T-helper 17 cell (primary cell): ENCODE measurements at places on chromosomes 2 and 18.

GRCh38 chr2:231167745-231168459, 30.5 kb upstream of the ARMC9 start:
- no peak for DNase-seq

GRCh38 chr2:239288951-239289511, 111.8 kb downstream of the HDAC4 start:
- no peak for DNase-seq

DNA sequence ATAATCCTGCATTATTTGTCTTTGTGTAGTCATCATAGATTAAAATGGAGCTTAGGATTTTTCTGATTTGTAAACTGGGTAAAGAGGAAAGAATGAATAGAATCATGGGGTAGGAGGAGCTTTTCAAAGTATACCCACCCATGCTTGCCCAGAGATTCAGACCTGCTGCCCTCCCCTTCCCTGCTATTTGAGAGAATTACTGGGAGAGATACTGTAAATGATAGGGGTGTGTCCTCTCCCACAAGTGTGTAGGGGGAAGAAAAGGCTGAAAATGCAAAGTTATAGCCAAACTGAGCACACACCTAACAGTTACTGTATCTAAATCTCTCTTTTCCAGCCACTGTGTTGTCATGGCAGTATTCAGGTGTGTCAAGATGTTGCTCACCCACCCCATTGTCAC, 21.5 kb upstream of the DYNC2LI1 start:
- DNase-seq = no peak

GRCh38 chr2:54348646-54349045, 92.6 kb upstream of the TSPYL6 start:
- DNase-seq = no peak

DNA sequence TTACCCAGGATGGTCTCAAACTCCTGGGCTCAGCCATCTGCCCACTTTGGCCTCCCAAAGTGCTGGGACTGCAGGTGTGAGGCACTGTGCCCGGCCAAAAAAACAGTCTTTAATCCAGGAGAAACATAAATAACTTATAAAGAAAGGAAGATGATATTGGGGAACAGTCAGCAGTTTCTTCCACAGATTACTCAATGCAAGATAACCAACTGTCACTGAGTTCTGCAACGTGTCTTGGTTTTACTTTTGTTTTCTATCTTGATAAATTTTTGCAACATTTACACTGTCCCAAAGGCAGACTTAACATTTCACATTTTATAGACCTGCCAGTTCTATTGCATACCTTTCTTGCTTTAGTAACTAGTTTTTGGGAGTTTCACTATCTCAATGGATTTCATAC, 71.1 kb downstream of the ANKRD44 start:
- no peak for DNase-seq

DNA sequence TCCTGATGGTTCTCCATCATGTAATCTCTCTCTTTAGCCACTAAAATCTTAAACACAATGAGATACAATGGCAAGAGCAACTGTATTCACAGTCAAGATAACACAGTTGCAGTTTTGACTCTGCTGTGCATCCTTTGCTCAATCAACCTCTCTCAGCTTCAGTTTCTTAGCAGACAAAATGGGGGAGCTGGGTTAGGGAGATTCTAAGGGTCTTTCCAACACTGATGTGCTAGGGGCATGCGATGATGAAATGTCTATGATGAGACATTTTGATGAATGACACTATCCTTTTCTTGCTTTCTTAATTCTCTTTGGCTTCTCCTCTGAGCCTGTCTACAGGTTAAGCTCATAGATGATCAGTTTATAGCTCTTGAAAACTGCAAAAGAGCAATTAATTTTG, 1.1 kb downstream of the SERPINB10 start:
- no peak for DNase-seq

- DNase-seq = no peak
These were observed 43.9 kb upstream of the NEMP2 start for GRCh38 chr2:190578158-190579057.

GRCh38 chr2:28620801-28621171, 124.9 kb downstream of the PLB1 start:
- DNase-seq = no peak

- DNase-seq = no peak
These were observed 124.7 kb upstream of the SERPINE2 start for GRCh38 chr2:224163566-224164307.

DNA sequence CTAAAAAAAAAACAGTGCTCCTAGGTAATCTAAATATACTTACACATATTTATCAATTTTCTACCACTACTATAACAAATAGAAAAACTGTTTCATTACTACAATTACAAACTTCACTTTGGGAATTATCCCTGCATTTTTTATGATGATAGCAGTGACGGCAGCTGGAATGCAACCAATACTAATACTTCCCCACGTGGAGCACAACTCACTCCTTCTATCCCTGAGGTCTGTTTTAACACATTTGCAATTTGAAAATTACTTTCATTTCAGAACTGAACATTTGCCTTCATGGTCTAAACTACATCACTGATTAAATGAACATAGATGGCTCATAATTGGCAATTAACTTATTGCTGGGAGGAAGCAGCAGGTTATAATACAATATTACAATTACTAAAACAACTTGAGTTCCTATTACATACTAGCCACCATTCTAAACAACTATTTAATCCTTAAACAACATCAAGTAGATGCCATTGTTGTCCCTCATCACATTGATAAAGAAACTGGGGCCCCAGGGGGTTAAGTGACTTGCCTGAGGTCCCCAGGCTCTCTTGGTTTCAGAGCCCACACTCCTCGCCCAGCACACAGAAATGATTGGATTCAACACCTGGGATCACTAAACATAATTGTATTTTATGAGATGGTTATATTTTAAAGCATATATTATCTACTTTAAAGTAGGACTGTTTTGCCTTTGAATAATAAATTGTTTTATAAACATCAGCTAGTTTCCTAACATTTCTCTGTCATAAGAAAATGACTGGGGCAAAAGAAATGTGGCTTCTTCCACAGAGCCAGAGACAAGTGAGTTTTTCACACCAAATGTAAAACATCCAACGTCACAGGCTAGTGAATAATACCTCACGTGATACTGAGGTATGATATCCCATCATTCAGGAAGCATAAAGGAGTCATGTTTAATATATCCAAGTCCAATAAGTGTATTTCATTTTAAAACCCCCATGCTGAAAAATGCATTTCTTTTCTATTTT, 6.2 kb downstream of the COLEC12 start:
- DNase-seq = no peak

GRCh38 chr2:46562451-46562840, 83.1 kb downstream of the TMEM247 start:
- no peak for DNase-seq

DNA sequence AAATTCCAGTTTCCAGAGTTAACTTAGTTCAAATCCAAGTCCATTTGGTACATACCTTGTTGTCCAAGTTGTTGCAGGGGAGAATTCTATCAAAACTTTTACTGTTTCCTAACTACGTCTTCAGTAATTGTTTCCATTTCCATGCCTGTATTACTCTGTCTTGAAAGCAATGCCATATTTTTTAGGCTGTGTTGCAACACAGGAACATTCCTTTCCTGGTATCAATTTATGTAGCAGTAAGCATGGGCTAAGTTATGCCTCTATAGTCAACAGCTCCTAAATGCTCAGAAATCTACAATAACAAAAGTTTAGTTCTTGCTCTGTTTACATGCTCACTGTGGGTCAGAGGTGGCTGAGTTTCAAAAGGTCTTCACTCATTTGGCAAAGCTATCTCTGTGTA, 1943.8 kb upstream of the PIK3C3 start:
- DNase-seq = no peak

GRCh38 chr2:84297155-84297554, 161.9 kb downstream of the SUCLG1 start:
- no peak for DNase-seq

DNA sequence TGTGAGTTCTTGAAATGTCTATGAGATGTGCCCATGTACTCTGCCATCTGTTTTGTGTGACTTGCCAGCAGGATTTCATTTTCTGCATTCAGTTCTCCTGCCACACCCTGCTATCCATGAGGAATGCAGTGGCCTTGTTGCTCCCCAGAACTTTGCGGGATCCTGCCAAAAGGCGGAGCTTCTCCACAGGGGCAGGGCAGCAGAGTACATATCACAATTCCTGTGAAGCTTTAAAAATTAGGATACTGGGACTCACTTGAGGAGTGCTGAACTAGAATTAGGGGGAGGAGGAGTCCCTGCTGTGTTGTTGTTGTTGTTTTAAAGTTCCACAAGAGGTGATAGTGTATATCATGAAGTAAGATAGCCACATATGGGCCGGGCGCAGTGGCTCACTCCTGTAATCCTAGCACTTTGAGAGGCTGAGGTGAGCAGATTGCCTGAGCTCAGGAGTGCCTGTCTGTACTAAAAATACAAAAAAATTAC, 76.4 kb downstream of the TANC1 start:
- no peak for DNase-seq

DNA sequence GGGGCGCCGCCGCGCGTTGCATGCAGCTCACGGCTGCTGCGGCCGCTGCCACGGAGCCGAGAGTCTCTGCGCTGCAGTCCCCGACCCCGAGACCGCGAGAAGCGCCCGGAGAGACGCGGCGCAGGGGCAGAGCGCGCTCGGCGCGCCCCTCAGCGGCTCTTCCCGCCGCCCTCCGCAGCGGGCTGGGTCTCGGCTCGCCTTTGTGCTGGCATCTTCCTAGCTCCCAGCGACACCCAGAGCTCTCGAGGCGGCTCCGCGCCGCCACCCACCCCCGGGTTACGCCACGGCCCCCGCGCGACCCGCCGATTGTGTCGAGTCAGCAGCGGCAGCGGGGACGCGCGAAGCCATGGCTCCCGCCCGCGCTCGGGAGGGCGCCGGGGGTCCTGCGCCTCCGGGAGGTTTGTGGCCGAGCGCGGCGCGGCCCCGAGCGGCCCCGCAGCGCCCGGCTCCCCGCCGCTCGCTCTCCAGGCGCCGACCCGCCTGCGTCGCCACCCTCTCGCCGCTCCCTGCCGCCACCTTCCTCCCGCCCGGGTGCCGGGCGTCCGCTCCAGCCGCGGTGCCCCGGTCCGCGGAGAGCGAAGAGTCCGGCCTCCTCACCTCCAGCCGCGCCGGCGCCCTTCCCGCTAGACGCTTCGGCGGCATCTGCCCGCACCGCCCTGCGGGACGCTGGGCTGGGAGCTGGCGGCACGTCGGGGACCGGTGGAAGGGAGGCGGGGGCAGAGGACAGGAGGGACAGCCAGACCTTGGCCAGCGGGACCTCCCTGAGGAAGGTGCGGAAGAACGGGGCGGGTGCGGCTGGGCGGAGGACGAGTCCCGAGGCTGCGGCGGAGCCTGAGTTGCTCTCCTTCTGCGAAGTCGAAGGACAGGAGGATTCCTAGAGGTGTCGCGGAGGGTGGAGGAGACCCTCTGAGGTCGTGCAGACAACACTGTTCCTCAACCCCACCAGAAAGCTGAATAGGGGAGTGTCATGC, 46.3 kb upstream of the CCDC150 start:
- no peak for DNase-seq

GRCh38 chr2:71748227-71748626, 294.9 kb downstream of the DYSF start:
- DNase-seq = no peak

DNA sequence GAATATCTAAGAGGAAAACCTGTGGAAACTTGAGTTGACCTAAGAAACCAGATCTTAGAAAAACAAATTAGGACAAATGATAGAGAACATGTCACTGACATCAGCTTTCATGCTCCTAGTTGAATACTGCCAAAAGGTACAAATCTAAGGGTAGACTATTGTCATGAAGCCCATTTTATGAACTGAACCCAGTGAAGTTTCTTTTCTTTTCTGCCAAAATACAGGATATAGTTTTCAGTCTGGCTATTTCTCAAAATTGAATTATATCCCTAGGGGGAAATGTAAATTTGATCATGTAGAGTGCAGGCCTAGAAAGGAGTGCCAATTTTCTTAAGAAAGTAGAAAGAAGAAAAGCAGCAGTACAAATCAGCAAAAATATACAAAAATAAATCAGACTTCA, 46.6 kb downstream of the FSIP2 start:
- no peak for DNase-seq

DNA sequence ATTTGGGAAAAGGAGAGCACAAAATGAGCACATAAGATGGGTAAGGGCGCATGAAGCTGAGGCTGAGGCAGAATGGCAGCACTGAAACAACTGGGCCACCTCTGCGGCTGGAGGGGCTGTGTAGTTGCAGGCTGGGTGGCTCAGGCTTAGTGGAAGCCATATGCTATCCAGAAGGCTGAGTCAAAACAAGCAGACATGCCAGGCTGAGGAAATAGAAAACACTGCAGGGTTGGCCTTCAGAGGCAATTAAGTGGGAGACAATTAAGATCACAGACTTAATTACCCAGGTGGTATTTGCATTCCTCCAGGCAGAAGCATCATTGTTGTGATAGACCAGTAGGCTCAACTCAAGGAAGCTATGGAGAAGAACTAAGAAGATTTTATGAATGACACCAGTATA, 11.4 kb upstream of the XPO1 start:
- no peak for DNase-seq

DNA sequence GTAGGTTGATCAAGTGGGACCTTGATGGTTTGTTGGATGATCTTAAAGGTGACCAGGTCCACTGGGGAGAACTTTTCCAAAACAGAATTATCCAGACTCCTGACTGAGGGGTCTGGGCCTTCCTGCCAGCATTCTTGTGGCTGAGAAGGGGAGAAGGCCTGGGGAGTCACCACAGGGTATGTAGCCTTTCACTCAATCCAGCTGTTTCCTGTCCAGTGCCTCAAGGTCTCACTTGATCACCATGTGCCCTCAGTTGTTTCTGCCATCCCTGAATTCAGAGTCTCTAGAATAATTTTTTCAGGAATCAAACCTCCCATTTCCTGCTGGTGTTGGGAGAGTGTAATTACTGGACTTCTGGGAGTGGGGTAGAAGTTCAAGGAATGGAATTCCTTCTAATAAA, 54.4 kb upstream of the TANC1 start:
- DNase-seq = no peak

DNA sequence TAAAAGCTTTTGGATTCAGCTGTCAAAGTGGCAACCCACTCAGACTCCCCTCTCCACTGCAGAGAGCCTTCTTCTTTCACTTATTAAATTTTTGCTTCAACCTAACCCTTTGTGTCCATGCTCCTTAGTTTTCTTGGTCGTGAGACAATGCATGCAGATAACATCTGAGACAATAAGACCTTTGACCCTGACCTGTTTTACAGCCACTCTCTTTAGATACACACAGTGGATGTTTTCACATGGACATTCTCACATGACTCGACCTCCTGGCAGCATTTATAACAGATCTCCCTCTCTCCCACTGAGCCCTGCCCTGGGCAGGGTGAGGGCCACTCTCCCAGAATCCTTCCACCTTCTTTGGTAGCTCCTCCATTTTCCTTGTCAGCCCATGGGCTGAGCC, 30.4 kb upstream of the IL36G start:
- no peak for DNase-seq

- DNase-seq = no peak
These were observed 60.1 kb upstream of the ZSWIM2 start for GRCh38 chr2:186909095-186909494.

GRCh38 chr2:133296401-133296800, 271.9 kb downstream of the NCKAP5 start:
- DNase-seq = no peak

GRCh38 chr2:197941715-197942114, 137.3 kb downstream of the PLCL1 start:
- DNase-seq = no peak

- no peak for DNase-seq
These were observed 259.6 kb downstream of the NUP35 start for GRCh38 chr2:183383854-183384253.
